ENCODE measurements at places on chromosomes 2 and 18. TPM values are rescaled to one million over a fixed set of nuclear protein-coding genes. Genes with fewer than 3 reads are reported as not detected.

Gene SLC11A1
- total RNA-seq: 0.05 TPM

Gene CTAGE1
- total RNA-seq: not detected

Gene IL36RN
- not detected for total RNA-seq

DNA sequence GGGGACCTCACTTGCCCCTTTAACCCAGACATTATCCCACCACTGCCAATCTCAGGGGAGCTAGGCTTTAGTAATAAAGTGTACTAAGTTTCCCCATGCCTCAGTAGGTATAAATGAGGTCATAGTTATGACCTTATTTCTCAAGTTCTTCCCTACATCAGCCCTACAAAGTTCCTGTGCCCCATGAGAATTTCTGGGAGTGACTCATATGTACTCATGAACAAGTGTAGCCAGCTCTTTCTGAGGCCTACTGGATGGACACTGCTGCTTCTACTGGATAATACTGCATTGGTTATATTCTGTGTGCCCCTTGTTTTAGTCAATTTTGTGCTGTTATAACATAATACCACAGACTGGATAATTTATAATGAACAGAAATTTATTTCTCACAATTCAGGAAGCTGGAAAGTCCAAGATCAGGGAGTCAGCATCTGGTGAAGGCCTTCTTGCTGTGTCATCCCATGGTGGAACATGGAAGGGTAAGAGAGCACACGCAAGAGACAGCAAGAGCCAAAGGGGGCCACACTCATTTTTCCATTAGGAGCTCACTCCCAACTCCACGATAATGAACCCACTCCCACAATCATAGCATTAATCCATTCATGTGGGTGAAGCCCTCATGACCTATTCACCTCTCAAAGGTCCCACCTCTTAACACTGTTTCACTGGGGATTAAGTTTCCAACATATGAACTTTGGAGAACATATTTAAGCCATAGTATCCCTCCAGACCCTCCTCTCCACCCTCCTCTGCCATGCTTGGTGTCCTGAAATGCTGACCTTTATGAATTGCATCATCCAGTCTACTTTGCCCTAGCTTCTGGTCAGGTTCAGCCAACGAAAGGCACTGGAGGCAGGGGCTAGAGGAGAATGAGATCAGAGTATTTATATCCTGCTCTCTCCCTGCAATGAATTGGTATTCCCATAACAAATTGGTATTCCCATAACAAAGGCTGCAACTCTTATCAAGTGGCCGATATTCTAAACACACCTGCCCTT lies 25.4 kb upstream of the ST3GAL5 start:
- DNase-seq: no peak

DNA sequence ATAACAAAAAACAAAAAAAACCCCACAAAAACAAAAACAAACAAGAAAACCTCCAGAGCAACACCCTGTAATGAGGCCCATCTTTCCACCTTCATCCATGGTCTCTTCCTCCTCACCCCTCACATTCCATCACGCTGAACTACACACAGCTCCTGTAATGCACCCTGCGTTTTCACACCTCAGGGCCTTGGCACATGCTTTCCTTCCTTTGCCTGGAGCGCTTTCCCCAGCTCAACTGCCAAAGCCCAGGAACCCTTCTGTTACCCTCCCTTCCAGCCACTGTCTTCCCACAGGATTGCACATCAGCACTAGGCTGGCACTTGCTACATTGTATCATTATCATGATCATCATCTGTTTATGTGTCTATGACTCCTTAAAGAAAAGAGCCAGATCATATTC lies 29.4 kb downstream of the TMEM247 start:
- DNase-seq: no peak

DNA sequence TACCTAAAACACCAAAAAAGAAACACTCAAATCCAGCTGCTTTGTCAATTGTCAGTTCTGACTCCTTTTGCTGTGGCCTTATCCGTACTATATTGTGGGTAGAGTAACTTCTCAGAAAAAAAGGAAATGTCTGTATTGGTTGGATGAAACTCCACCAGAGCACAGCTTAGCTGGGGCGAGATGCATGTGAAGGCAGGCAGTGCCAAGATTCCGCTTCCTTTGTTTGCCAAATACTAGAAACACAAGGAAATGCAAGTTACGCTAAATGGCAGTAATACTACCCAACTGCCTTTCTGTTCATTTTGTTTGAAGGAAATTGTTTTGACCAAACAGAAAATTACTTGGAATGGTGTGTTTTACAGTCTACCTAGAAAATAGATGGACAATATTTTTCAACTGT lies 10.0 kb downstream of the KLF11 start:
- no peak for DNase-seq

- peak; percentile 61 for DNase-seq
Observed at GRCh38 chr2:105143467-105144151, 97.9 kb upstream of the GPR45 start.

GRCh38 chr2:169303579-169304305 lies 58.6 kb downstream of the LRP2 start:
- no peak for DNase-seq

- no peak for DNase-seq
Observed at GRCh38 chr2:225725726-225726125, 326.2 kb downstream of the NYAP2 start.

- no peak for DNase-seq
Observed at GRCh38 chr2:120237491-120237902, 14.3 kb upstream of the TMEM185B start.
